CD4-positive, alpha-beta T cell treated with Interleukin-2 at 100 ng/mL for 4 hours (primary cell): ENCODE measurements at places on chromosomes 12 and 14.

DNA sequence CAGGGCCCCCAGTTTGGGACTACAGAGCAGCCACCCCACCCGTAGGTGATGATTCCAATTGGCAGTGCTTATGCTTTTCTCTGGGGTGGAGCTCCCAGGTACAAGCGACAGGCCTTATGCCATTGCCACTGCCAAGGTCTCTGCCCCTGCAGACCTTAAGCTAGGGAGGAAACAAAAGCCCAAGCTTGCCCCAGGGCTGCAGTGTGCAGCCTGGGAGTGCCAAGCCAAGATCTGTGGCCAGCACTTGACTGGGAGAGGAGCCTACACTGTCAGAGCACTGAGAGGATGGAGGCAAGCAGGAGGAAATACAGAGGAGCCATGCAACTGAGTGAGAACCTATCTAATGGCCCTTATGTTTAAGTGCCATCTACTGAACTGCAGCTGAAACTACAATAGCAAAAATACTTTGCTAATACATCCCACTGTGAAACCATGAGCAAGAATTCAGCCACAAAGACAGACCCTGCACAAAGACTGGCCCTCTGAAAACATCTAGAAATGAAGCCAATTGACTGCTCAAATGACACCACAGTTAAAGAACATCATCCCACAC lies 17.7 kb upstream of the ASCL1 start:
- no peak for DNase-seq

DNA sequence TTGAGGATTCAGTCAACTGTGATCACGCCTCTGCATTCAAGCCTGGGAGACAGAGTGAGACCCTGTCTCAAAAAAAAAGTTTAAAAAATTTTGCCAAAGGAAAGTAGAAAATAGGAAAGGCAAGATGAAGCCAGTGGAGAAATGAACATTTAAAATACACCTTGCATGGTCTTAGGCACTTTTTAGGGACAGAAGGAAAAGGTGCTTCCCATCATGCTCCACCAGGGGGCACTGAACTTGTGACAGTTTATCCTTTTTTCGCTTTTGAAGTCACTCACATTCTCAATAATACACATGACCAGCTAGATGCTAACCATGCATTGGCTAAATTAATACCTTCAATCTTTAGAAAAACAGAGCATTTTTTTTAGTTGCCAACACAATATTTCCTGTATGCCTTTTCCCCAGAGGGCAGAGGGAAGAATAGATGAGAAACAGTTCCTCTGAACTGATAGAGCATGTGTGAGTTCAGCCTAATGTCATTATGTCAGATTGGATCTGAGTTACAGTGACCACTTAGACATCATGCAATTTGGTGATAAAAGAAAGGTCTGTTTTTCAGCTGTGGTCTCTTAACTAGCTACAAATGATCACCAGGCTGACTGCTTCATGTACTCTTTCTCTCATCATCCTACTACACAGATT lies 221.8 kb upstream of the SSTR1 start:
- DNase-seq: peak; percentile 71

DNA sequence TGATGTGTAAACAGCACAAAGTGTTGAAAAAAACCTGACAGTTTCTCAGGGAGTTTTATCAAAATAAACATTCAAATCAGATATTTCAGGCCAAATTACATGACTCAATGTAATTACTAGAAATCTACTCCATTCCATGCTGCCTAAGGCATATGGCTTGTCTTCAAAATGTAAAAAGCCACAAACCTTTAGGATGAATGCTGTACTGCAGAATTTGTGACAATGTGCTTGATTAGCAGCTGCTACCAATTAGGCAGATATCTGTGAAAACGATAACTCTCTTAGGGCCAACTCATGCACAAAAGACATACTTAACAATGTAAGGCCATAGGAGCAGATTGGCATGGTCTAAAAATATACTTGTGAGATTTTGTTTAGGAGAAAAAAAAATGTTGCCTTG lies 267.0 kb downstream of the DACT1 start:
- no peak for DNase-seq

- no peak for DNase-seq
Observed at GRCh38 chr14:104293851-104294627, 155.7 kb downstream of the KIF26A start.

DNA sequence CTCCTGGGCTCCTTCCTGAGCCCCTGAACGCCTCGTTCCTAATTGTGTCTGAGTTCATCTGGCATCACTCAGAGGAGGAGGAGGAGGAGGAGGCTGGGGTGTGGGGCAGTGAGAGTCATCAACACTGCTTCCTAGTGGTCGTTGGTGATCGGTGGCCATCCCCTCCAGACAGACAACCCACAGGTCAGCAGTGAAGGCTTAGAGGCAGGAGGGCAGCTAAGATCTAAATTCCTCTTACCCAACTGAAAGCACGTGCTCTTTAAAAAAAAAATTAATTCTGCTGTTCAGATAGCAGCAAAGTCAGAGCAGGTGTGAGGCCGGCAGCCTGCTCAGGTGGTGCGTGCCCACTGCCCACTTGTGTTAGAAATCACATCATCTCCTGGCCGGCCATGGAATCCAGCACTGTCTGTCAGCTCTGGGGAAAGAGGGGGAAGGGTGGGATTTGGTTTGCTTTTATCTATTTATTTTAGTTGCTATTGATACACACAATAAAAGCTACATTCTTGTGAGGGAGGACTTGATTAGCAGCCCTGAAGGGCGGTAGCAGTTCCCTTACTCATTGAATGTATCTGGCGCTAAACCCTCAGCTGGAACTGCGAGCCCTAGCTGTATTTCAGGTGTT lies 46.6 kb downstream of the PPP2R5C start:
- no peak for DNase-seq

DNA sequence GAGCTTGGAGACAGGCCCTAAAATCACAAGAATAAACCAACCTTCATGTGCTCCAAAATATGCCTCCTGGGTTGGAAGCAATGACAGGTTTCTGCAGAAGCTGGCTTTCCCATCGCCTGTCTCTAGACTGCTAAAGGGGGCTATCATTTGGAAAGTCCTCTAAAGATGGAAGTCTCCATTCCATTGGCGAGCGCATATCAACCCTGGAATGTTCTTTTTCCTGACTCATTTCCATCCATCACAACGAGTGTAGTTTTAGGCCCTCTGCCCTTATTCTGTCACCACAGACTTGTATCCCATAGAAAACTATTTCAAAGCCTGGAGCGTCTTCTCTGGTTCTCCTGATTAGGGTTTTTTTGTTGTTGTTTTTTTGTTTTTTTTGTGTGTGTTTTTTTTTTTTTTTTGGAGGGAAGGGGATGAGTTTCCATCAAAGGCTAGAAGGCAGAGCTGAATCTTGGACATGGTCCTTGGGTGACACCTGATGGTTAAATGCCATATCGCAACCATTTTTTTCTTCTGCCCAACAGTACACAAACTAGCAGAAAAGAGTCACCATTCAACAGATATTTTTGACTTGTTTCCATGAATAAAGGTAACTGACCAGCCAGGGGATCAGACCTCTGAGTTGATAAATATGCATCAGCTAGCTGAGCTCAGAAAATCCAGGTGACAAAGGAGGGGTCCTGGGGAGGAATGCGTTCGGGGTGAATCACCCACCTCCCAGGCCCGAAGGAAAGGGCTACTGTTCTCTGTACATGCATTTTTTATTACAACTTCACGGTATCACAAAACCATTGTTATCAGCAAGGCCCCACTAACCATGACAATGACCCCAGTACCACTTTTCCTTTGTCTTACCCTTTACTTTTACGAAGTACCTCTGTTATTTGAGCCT lies 40.5 kb downstream of the KCNA5 start:
- DNase-seq: peak; percentile 8

GRCh38 chr14:91098591-91098990 lies 15.3 kb upstream of the DGLUCY start:
- DNase-seq: no peak

- DNase-seq: no peak
Observed at GRCh38 chr12:67681941-67682620, 33.5 kb downstream of the DYRK2 start.

DNA sequence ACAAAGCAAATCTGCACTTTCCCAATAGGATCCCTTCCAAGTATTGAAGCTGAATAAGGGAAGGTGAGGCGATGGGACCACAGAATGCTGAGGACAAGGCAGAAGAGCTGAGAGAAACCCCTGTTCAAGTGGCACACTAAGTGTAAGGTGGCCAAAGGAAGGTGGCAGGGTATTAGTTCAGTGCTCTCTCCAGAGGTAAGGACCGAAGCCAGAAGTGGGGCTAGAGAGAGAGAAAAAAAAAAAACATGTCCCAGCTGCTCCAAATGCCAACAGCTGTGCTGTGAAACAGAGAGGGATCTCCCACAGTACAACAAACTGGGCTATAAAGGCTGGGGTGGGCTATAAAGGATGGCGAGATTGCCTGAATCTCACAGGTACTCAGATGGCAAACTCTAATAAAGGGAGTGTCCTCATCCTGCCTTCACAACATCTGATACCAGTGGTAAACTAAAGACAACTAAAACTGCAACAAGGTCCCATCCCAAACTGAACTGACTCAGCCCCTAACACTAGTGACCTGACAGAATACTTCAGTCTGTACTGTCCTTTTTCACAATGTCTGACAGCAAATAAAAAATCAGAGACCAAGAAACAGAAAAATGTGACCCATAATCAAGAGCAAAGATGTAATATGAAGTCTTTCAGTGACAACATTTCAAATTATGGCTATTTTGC lies 47.9 kb downstream of the CDK17 start:
- DNase-seq: no peak

GRCh38 chr12:122721057-122721545 lies 4.5 kb upstream of the HCAR3 start:
- DNase-seq: no peak

DNA sequence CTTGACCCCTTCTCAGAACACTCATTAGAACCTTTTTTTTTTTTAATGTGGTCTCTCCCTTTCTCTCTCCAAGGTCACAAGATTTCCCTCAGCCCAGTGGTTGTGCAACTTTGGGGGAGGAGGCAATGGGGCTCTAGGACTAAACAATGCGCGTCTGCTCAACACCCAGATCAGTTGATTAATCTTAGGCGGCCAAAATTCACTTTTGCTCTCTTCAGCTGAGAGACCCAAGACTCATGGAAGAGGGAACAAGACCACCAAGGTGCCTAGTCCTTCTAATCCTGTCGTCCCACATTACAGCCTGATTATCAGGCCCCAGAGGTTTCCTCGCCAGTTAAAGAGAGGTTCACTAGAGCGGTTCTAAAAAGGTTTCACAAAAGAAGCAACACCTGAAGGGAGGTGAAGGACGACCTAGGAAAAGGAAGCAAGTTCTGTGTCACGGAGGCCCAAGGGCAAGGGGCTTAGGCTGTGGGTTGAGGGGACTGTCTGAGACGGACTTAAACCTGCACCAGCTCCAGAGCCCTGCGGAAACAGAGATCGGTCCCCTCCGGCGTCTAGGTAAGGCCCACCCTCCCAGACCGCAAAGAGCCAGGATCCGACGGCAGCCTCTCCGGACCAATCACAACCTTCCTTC lies 824 bp upstream of the TARBP2 start:
- DNase-seq: peak; percentile 12

DNA sequence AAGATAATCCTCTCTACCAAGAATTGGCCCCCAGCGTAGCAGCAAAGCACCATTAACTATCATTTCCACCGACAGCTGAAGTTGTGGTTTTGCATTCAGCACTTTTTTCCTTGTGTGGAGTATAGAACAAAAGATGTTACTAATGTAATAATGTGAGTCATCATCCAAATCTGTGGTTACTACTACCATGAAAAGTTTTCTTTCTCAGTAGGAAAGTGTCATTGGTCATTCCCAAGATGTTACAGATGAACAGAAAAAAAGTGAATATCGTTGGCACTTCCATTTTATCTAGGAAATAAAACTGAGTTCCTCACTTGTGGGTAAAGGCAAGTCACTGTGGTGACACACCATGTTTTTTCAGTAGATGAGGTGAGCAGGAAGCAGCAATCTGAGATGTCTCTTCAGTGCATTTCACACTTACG lies 30.3 kb upstream of the IFNG start:
- peak; percentile 76 for DNase-seq

- DNase-seq: peak; percentile 1
Observed at GRCh38 chr14:86838363-86838762, 1154.6 kb downstream of the GALC start.

GRCh38 chr12:30923057-30923456 lies 3.5 kb upstream of the TSPAN11 start:
- no peak for DNase-seq

- DNase-seq: no peak
Observed at GRCh38 chr12:41504976-41505375, 316.9 kb downstream of the PDZRN4 start.

GRCh38 chr12:42446761-42447160 lies 120.8 kb downstream of the PPHLN1 start:
- no peak for DNase-seq

GRCh38 chr14:79596551-79596950 lies 614.8 kb downstream of the DIO2 start:
- DNase-seq: no peak

DNA sequence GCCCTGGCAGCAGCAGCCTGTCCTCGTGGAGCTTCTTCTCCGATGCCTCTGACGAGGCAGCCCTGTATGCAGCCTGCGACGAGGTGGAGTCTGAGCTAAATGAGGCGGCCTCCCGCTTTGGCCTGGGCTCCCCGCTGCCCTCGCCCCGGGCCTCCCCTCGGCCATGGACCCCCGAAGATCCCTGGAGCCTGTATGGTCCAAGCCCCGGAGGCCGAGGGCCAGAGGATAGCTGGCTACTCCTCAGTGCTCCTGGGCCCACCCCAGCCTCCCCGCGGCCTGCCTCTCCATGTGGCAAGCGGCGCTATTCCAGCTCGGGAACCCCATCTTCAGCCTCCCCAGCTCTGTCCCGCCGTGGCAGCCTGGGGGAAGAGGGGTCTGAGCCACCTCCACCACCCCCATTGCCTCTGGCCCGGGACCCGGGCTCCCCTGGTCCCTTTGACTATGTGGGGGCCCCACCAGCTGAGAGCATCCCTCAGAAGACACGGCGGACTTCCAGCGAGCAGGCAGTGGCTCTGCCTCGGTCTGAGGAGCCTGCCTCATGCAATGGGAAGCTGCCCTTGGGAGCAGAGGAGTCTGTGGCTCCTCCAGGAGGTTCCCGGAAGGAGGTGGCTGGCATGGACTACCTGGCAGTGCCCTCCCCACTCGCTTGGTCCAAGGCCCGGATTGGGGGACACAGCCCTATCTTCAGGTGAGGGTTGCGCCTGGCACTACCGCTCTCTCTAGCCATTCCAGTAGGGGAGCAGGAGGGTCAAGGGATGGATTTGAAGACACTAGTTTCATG lies 2.1 kb downstream of the NFATC4 start:
- DNase-seq: no peak

DNA sequence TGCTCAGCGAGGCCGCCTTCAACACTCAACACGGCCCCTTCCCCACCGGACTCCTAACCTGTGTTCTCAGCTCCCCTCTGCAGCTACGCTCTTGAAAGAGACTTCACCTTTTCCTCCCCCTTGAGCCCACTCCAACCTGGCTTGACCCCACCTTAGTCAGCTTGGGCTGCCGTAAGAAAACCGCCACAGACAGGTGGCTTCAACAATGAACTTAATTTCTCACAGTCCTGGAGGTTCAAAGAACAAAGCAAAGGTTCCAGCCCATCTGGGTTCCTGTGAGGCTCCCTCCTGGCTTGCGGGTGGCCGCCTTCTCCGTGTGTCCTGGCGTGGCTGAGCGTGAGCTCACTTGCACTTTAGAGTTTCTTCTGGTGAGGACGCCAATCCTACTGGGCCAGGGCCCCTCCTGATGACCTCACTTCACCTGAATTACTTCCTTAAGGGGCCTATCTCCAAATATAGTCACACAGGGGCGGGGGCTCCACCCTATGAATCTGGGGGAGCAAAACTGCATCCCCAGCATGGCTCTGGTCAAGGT lies 138.8 kb downstream of the CALM1 start:
- no peak for DNase-seq

- DNase-seq: no peak
Observed at GRCh38 chr14:72630374-72630773, 263.5 kb downstream of the DPF3 start.

GRCh38 chr14:95503365-95504134 lies 12.9 kb downstream of the SYNE3 start:
- no peak for DNase-seq
